ENCODE measurements at places on chromosomes 3 and 15.

GRCh38 chr3:71451812-71452211 lies 131.7 kb downstream of the FOXP1 start:
- DNase-seq, result no peak

DNA sequence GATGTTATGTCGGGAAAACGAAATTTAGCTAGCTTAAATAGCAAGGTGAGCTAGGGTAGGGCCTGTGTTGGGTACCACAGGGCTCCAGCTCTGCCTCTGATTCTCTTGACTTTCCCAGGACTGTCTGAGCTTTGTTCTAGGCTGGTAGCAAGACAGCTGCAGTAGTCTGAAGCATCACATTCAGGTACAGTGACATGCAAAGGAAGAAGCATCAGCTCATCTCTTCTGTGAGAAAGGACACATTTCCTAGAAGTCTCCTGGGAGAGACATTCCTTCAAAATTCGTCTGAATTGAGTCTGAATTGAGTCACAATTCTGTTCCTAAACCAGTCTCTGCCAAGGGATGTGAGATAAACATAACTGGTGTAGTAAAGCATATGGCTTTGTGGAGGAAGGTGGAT lies 8.5 kb upstream of the UBXN7 start:
- DNase-seq, result no peak

- no peak for DNase-seq
These were observed 85.9 kb upstream of the ABHD2 start for GRCh38 chr15:89002281-89002761.

- no peak for DNase-seq
These were observed 27.1 kb downstream of the CCDC13 start for GRCh38 chr3:42745776-42746454.

GRCh38 chr15:26073430-26074333 lies 210.6 kb upstream of the ATP10A start:
- DNase-seq, result no peak

DNA sequence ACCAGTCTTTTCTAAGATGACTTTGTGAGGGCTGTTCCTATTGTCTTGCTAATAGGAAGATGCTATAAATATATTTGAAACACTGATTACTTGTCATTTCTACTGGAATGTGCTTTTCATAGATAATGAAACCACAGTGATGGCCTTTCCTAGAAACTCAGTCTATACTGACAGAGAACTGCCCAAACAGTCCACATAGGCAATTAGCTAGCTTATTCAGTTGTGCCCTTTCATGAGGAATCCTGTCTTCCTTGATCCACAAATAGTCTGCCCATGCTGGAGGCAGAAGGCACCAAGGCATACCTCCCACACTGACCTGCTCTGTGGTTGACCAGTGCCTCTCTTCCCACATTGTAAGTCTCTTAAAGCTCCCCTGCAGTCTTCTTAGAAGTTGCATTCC lies 135.9 kb downstream of the CMSS1 start:
- no peak for DNase-seq

DNA sequence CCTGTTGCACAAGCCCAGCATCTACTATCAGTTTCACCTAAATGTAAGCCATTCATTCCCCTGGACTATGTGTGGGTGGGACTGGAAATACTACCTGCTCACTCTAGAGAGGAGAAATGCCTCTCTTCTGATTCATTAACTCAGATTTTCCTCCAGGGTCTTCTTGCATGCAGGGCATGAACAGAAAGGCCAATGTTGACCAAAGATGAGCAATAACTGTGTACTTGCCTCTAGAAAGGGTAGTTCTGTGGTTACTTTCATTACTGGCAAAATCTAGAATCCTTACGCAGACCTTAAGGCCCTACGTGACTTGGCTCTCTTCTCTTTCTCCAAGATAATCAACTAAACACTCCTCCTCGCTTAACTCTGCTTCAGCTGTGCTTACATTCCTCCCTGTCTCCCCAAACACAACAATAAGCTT lies 81.4 kb upstream of the PSMD6 start:
- no peak for DNase-seq

GRCh38 chr3:127162947-127163645 lies 29.8 kb upstream of the PRR23E start:
- no peak for DNase-seq

DNA sequence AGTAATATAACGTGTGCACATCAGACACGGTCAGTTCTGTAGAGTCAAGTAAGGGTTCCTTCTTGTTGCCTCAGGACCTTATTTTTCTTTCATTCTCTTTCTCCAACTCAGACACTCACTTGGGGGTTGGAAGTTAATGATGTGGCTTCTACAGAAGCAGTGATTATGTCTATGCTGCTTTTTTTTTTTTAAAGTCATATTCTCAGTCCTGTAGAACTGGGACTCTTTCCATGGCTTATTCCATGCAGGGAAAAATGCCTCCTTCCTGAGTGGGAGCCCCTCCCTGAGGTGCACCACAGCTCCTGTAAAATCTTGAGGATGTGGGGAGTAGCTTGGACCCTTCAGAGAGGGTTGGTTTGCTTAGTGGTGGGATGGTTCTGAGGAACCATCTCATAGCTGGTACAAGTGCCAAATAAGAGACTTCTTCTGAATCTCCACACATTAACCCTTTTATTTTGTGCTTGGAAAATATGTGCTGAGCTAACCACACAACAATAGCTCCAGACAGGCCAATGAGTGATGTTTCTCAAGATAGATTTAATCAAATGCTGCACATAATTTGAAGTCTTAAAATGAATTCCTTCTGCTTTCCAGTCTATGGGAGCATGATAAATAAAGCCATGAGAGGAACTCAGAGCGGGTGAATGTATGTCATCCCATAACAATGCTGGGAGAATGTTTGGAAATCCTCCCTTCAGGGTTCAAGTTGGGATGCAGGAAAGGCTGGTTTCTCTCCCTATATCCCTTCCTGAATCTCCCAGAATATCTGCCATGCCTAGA lies 23.3 kb upstream of the FSTL1 start:
- no peak for DNase-seq

- DNase-seq, result no peak
These were observed 22.6 kb upstream of the IGSF10 start for GRCh38 chr3:151483488-151483887.

DNA sequence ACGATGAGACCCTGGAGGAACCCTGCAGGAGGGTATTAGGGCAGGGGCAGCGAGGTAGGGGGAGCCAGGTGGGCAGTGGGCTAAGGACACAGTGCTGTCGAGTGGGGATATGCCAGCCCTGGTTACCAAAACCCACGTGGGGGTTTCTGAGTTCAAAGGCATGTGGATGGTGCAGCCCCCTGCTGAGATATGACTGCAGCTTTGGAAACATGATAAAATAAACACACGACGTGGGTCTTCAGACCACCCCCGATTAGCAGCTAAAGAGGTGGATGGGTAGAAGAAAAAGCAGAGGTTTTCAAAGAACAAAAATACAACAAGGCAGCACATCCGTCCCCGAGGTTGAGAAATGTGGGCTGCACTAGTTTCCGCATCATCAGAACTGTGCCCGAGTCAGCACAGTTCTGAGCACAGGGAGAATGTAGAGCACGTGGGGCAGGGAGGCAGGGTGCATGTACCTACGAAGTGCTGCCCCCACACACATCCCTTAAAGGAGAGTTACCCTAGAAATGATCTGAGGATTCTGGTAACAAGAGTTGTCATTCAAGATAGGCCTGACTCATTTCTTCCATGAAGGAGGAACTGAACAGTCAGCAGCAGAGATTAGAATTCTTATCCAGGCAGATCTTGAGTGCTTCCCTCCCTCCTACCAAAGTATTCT lies 121.3 kb downstream of the RPLP1 start:
- DNase-seq, result no peak

GRCh38 chr3:38630606-38631005 lies 18.9 kb downstream of the SCN5A start:
- DNase-seq, result no peak

All from cortex of kidney (tissue), 1 donor.